ENCODE measurements at places on chromosomes 2 and 18.

DNA sequence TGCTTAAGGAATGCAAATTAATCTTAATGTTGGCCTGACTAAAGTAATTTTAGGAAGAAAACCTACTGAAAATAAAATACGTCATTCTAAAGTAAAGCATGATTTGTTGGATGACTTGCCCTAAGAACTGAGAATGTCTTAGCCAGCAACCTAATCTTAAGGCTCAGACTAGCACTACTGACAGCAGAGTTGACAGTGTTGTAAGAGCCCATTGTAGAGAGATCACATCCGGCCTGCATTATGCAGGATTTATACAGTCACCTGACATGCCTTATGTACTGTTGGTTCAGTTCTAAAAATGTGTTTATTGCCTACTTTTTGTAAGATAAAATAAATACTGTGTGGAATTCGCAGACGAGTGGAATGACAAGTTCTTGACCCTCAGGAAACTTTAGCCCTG lies 82.3 kb downstream of the TMEM185B start:
- no peak for DNase-seq

- DNase-seq = peak; percentile 88
Observed at GRCh38 chr2:101697124-101698013, at the start of gene MAP4K4. TSS of gene MAP4K4 (plus strand) at chr2:101697707. CDS start at chr2:101698081, 374 bp downstream.

- DNase-seq = no peak
Observed at GRCh38 chr18:77079954-77080682, 52.5 kb downstream of the MBP start.

DNA sequence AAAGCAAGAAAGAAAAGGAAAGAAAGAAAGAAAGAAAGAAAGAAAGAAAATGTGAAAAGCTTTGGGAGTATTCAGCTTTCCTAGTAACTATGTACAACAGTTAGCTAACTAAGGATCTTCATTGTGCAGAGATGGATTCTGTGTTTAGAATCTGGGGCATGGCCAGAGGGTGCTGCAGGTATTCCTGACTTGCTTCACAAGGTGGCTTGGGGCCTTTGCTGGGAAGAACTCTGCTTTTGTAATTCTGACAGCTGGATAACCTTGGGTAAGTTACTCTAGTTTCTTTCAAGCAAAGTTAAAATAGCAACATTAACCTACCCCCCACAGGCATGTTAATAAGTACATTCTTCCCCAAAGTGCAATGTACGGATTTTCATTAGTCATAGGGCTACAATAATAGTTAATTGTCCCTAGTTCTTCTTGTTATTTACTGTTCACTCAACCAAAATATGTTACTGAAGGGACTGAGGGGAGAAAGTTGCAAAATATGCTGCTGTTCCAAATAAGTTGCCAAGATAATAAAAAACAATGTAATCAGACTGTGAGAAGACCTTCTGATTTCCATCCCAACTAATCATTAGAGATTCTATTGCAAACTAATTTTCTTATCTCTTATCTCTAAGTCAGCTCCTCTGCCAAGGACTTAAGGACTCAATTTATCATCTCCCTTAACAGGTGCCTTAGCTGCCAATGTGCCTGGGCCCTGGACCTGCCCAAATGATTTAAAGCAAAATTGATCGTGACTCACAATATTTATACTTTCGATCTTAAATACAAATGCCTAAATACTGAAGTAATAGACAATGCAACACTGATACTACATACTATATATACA lies 50.3 kb downstream of the SERPINB8 start:
- no peak for DNase-seq

GRCh38 chr2:28210535-28210934 lies 182.1 kb upstream of the FOSL2 start:
- DNase-seq = no peak

DNA sequence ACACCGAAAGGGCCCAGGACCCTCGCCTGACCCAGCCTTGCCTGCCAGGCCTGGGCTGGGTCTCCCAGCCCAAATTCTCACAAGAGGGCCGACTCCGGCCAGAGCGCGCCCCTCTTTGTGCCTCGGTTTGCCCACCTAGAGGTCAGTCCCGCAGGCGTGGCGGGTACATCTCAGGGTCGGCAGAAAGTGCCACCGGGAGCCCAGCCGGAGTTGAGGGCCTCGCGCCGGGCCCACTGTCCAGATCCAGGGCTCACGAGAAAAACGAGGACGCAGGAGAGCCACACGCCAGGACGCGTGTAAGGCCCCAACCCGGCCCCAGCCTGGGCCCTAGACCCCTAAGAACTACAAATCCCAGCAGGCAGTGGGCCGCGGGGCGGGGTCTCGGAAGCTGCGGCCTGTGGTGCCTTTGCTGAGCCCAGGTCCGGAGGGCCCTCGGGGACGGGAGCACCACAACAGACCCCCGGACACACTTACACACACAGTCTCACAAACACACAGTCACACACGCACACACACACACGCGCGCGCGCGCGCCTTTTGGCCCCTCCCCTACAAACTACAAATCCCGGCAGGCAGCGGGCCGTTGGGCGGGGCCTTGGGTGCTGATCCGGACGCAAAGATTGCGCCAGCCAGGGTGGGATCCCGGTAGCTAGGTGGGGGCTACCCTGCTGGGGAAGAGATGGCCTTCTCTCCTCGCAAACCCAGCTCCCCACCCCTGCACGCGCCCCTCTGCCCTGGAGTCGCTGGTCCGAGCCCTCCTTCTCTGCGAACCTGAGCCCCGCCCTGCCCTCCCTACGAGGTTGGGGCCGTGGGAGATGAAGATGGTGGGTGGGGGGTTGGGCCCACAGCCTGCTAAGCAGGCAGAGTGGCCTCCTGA lies at the start of gene SH2D6:
TSS of gene SH2D6 (plus strand) at position 583 of the 877 bp plus-strand sequence. CDS start 10,752 bp downstream, outside the sequence.
- peak; percentile 89 for DNase-seq

- peak; percentile 22 for DNase-seq
Observed at GRCh38 chr2:9002637-9003365, 683 bp downstream of the MBOAT2 start.

DNA sequence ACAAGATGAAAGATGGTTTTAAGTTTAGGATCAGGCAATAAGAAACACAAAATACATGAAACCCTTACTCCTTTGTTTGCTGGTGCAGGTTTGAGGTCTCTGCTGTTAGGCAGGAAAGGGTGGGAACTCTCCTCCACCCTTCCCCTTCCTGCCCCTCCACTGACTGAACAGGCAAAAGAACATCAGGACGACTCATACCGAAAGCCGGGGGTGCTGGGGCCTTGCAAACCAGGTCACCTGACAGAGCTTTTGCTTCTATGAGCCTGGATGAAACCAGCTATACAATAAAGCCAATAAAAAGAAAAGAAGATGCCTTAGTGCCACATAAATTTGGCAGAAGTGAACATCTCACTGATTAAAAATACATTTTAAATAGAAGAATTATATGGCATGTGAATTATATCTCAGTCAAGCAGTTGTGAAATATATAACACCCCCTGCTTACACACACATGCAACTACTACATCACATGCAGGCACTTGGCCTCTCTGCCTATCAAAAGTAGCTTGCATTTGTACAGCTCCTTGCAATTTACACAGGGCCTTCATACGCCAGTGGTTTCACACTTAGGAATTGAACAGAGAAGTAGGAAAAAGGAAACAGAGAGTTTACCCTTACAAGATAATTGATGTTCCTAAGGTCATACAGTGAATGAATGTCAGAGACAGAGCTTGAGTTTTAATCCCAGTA lies 215.1 kb upstream of the TRIB2 start:
- no peak for DNase-seq

- no peak for DNase-seq
Observed at GRCh38 chr18:13513021-13513420, 213.3 kb downstream of the FAM210A start.

GRCh38 chr2:238420442-238420841 lies 6.3 kb upstream of the ASB1 start:
- no peak for DNase-seq

GRCh38 chr18:32156855-32157254 lies 33.0 kb upstream of the MEP1B start:
- DNase-seq = no peak

DNA sequence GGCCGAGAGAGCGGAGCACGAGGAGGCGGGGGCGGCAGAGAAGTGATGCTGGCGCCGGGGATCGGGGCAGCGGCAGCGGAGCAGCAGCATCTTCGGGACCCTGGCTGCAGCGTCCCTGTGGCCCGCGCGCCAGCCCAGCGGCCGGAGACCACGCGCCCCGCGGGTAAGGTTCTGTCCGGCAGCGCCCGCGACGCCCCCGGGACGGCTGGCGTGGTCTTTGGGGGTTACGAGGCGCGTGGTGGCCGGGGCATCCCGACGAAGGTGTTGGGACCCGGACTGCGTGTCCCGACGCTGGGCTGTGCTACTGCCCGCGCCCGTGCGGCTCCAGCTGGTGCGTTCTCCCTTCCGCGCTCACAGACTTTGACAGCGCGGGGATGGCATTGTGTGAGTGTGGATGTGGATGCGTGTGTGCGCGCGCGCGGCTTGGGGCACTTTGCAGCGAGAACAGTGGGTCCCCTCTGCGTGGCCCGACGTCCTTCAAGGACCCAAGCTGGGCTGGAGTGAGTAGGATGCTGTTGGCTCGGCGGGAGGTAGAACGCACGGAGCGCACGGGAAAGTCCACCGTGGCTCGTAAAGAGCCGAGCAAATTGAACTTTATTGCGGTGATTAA lies 405.0 kb downstream of the XIRP2 start:
- DNase-seq = no peak

DNA sequence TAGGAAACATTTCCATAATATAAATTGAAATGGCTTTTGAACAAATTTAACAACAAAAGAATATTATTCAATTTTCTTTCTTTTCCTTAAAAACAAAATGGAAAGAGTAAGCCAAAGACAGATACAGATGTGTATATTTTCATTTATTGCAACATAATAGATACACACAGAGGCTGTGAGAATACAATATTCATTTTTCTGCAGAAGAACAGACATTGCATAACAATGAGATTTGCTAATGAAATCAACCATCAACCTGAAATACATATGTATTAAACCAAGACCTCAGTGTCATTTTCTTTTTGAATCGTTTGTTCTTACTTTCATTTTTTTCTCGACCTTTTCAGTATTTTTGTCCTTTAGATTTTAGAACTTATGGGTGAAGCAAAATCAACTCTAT lies 95.1 kb downstream of the BAZ2B start:
- DNase-seq = no peak

DNA sequence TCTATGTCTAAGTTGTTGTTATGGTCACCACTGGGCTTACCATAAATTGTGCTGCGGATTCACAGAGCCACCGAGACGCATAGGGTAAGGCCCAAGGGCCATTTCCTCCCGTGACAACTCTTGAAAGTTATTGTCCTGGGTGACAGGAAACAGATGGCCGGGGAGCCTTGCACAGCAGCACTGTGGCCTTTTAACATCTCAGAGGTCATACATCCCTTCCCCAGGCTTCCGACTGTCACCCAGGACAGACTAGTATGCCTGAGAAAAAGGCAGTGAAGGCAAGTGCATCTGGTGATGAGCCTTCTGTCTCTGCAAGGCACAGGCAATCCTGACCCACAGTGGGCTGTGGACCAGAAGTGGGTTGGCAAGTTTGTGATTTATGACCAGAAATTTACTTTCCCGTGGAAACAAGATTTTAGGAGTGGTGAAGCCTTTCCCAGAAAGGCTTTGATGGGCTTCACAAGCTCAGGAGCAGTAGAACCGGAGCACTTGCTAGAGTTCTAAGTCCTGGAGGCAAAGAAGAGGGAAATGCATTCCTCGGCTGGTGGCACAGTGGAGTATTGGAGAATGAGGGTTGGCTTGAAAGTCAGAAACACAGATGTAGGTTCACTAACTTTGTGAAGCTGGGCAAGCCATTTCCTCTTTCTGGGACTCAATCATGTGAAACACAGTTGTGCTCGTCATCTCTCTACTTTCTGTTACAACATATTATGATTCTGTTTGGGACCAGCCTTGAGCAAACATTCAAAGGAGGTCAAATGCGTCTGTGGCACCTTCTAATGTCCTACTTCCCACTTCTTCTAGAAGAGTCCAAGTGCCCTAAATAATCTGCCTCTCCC lies 2.0 kb upstream of the CAPN14 start:
- no peak for DNase-seq

DNA sequence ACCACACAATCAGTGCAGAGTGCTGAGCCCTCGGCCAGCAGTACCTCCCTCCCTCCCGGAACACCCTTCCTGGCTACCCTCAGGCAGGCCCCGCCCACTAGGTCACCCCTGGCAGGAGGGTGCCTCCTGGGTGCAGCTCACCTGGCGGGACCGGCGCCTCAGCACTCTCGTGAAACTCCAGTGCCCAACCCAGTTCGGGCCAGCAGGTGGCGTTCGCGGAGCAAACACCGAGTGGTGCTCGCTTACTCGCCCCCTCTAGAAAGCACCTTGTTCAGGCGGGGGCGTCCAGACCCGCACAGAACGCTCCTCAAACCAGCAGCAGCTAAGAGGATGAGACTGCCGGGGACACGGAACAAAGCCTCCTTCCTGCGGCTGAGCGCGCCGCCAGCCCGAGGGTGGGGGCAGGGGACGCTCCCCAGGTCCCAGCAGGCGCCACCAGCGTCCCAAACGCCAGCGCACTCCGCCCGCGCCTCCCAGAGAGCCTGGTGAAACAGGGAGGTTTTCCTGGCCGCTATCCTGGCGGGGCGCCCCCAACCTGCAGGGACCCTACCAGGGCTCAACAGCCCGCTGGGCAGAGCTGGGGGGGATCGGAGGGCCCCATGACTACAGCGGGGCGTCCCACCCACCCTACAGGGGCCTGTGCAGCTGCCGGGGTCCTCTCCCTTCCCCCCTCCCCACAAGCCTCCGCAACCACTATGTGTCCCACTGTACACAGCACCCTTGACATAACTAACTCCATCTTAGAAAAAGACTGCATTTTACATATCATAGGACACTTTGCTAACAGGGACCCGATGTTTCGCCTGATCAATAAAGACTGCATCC lies 44.7 kb downstream of the MRPS5 start:
- peak; percentile 53 for DNase-seq

DNA sequence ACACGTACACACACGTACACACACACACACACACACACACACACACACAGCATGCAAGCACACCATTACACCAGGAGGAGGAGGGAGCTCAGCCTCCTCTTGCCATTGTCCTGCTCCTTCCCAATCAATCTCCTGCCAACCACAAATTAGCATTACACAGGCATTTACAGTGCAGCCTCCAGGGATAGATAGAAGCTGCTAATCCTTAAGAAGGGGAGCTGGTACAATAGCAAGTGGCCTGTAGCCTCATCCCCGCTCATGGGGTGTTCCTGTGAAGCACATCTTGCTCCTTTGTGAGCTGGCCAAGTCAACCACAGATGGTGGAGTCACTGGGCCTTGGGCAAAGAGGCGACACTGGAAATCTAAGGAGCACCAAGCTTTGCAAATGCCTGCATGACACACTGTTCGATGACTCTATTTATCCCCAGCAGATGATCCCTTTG lies 110.3 kb upstream of the PKDCC start:
- DNase-seq = peak; percentile 52

GRCh38 chr2:36354811-36355150 lies 797 bp upstream of the CRIM1 start:
- no peak for DNase-seq

GRCh38 chr2:171513719-171514160 lies 8.5 kb upstream of the CYBRD1 start:
- no peak for DNase-seq

GRCh38 chr18:5538544-5538943 lies 5.3 kb downstream of the EPB41L3 start:
- DNase-seq = no peak

- no peak for DNase-seq
Observed at GRCh38 chr2:177728399-177728765, 335.8 kb downstream of the AGPS start.

- peak; percentile 95 for DNase-seq
Observed at GRCh38 chr2:46803911-46804670, 111.5 kb downstream of the MCFD2 start.
